ENCODE measurements at places on chromosomes 12 and 14.

GRCh38 chr14:56514663-56515371 lies 64.8 kb upstream of the TMEM260 start:
- H3K27me3 ChIP-seq = no peaks in the 10 kb centered on the region
- H3K36me3 ChIP-seq = no peaks in the 10 kb centered on the region
- H3K4me1 ChIP-seq = peaks cover 3% of the 10 kb centered on the region
- H3K4me3 ChIP-seq = no peak overlapping the region

- DNase-seq = no peak
- H3K36me3 ChIP-seq = no peaks in the 10 kb centered on the region
- peaks cover 2% of the 10 kb centered on the region for H3K27me3 ChIP-seq
- no peak overlapping the region for H3K27ac ChIP-seq
Measured at GRCh38 chr14:88201851-88202250, 121.2 kb downstream of the KCNK10 start.

GRCh38 chr14:54768501-54769129 lies 134.0 kb downstream of the GCH1 start:
- H3K27me3 ChIP-seq = peaks cover 4% of the 10 kb centered on the region
- peaks cover 9% of the 10 kb centered on the region for H3K36me3 ChIP-seq
- no peak overlapping the region for H3K27ac ChIP-seq
- DNase-seq = no peak
- H3K4me3 ChIP-seq = no peak overlapping the region

- DNase-seq = no peak
- peaks cover 8% of the 10 kb centered on the region for H3K4me1 ChIP-seq
- H3K4me3 ChIP-seq = no peak overlapping the region
- no peak overlapping the region for H3K27ac ChIP-seq
Measured at GRCh38 chr14:36580141-36580855, 2.1 kb downstream of the NKX2-8 start.

DNA sequence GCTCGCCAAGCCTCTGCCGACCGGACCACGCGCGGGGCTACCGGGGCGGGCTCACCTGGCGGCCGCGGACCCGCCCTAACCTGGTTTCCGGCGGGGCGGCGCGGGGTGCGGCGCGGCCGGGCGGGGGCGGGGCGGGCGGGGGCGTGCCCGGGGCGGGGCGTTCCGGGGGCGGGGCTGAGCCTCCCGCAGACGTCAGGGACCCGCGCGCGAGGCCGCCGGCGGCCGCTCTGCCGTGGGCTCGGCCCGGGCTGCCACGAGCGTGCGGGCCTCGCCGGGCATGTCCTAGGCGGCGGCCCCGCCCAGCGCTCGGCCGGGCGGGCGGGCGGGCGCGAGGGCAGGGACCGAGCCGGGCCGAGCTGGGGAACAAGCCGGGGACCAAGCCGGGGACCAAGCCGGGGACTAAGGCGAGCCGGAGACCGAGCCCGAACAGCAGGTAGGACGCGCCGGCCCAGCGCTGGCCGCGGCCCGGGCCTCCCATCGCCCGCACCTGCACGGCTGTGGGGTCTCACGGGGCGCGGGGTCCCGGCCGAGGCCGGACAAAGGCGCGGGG lies at the start of gene CEP170B:
TSS of gene CEP170B (plus strand) at position 188 of the 550 bp plus-strand sequence. CDS start 3,183 bp downstream, outside the sequence.
- peak; percentile 26 for DNase-seq
- H3K27me3 ChIP-seq = peaks cover 9% of the 10 kb centered on the region
- H3K27ac ChIP-seq = no peak within 1 kb of the TSS
- peaks cover 6% of the 10 kb centered on the region for H3K36me3 ChIP-seq
- H3K4me1 ChIP-seq = no peaks in the 10 kb centered on the region
- peak within 1 kb of the TSS; percentile 77 for H3K4me3 ChIP-seq

- no peak overlapping the region for H3K4me3 ChIP-seq
- H3K27ac ChIP-seq = no peak overlapping the region
- peaks cover 8% of the 10 kb centered on the region for H3K27me3 ChIP-seq
- H3K36me3 ChIP-seq = peaks cover 4% of the 10 kb centered on the region
Measured at GRCh38 chr12:52204095-52204930, 12.5 kb upstream of the KRT80 start.

- no peak for DNase-seq
- H3K27ac ChIP-seq = no peak overlapping the region
- no peaks in the 10 kb centered on the region for H3K27me3 ChIP-seq
- H3K36me3 ChIP-seq = peaks cover 15% of the 10 kb centered on the region
Measured at GRCh38 chr12:51361161-51362016, 14.9 kb upstream of the CELA1 start.
